Mesothelial cell of epicardium (in vitro differentiated cells): ENCODE measurements at places on chromosomes 5 and 9.

DNA sequence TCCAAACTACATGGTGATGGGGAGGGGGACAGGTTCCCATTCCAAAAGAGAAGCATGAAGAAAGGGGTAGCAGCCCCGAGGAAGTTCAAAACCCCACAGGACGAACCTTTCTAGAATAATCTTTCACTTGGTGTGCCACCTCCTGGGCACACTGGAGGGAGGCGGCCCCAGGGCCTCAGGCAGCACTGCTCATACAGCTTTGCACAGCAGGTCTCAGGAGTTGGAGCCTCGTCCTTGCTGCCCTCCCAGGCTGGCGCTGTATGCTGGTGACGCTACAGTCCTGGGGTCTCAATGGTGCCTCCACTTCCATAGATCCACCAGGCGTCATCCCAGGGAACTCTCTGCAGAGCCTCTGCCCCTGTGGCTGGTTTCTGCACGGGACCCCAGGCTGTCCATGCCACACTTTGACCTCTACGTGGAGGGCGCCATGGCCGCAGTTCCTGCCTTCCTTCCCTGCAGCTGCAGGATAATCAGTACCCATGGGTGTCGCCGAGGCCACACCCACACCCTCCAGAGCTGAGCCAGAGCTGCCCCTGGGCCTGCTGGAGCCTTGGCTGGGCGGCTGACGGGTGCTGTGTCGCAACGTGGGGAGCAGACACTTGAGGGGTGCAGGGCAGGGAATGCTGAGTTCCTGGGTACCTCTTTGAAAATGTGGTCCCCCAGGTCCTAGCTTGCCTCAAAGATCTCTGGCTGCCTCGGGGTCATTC is 95.3 kb downstream of the COL5A1 start:
- DNase-seq: no peak

DNA sequence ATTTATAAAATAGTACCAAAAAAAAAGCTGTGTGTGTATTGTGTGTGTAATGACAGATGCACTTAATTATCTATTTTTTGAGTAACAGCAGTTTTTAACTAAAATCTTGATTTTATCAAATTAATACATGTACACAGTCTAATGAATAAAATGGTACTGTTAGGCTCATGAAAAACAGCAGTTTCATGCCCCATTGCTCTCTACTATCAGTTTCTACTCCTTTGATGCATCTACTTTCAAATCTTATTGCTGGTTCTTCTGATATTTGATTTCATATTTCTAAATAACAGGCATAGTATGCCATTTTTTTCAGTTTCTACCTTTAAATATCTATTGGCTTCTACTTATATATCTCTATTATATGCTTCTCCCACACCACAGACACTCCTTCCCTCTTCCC is 117.4 kb downstream of the CCDC171 start:
- no peak for DNase-seq

GRCh38 chr5:123164054-123164453 is 75.0 kb downstream of the PRDM6 start:
- no peak for DNase-seq

- no peak for DNase-seq
These were observed 180.6 kb downstream of the HSPA4 start for GRCh38 chr5:133232435-133232834.

- DNase-seq: no peak
These were observed 498.2 kb downstream of the CDH12 start for GRCh38 chr5:22354956-22355355.

- no peak for DNase-seq
These were observed 508.1 kb upstream of the BRINP1 start for GRCh38 chr9:119877306-119877705.

DNA sequence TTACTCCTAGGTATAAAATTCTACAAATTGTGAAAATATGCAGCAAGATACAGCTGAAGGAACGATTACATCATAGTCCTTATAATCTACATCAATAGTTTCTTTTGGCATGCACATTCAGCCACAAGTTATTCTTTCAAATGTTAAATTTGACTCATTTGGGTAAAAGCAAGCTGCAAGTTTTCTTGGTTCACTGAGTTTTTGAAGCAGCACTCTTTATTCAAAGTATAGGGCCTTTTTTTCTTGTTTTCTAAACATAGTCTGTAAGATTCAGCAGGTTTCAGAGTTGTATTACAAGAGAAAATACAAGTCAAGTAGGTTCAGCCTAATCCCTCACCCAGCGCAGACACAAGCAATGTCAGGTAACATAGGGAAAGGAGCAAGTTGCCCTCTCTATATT is 981.5 kb downstream of the PTPRD start:
- DNase-seq: no peak

GRCh38 chr5:128216860-128217531 is 133.4 kb downstream of the SLC12A2 start:
- DNase-seq: no peak

- DNase-seq: no peak
These were observed 58.2 kb upstream of the PRR16 start for GRCh38 chr5:120405923-120406322.

DNA sequence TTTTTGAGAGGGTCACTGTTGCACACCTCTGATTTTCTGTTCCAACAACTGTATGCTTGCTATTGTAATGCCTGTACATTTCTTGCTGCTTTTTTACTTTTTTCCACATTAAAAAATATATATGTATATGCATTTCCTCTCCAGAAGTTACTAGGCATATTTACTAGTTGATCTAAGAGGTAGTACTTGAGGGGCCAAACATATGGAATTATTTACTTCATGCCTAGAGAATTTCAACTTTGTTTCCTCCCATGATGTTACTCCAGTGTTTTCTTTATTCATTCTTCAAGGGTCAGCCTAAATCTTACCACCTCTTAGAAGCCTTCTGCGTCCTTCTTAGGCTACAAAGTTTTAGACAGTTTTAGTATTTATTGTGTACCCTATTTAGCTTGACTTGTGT is 122.7 kb downstream of the NMUR2 start:
- DNase-seq: no peak

DNA sequence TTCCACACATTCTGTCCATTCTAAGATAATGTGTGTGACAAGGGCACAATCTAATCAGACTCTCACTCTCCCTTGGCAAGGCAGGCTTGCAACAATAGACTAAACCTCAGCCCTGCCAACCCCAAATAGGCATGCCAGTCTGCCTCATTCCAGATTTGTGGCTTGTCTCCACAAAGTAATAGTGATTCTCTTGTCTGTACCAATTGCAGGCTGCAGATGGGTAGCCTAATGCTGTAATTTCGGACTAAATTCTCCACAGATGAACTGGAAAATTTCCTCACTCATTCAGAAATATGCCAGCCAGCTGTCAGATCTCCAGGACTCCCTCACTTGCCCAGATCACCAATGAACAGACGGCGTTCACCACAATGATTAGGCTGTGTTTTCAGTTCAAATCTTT is 413.6 kb downstream of the ELAVL2 start:
- no peak for DNase-seq

GRCh38 chr5:167723254-167723871 is 568.1 kb upstream of the WWC1 start:
- DNase-seq: peak; percentile 29

- no peak for DNase-seq
These were observed 29.1 kb downstream of the JADE2 start for GRCh38 chr5:134554319-134555222.

GRCh38 chr9:99264070-99264680 is 42.1 kb downstream of the SEC61B start:
- DNase-seq: no peak

- no peak for DNase-seq
These were observed 170.4 kb upstream of the CDH6 start for GRCh38 chr5:31023105-31023504.

- DNase-seq: no peak
These were observed 8.7 kb upstream of the ARL14EPL start for GRCh38 chr5:116023619-116024018.

DNA sequence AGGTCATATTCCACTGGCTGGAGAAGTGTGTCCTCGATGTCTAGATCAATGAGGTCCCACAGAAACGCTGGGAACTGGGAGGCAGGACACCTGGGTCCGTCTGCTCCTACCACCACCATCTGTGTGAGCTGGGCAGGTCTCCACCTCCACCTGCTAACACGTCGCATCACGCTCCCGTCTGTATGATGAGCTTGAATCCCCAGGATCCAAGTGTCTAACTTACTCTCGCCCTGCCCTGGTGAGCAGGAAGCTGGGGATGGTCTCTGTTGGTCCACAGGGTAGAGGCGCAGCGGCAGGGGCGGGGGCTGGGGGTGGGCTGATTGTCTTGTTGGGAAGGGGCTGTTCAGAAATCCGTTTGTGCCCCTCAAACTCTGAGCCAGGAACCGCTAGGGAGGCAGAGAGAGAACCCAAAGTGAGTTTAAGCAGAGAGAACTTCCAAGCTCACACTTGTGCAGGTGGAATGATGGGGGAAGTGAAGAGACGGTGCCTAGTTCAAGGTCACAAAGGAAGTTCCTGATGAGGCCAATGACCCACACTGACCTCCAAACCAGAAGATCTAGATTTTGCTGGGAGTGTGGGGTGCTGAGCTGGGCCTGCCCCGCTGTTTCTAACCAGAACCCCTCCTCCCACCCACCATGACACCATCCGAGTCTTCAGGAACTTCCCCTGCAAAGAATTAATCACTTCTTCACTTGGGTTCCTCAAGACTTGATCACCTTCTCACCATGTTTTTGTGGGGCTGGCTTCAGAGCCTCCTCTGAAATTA is 21.1 kb downstream of the ORM2 start:
- no peak for DNase-seq

DNA sequence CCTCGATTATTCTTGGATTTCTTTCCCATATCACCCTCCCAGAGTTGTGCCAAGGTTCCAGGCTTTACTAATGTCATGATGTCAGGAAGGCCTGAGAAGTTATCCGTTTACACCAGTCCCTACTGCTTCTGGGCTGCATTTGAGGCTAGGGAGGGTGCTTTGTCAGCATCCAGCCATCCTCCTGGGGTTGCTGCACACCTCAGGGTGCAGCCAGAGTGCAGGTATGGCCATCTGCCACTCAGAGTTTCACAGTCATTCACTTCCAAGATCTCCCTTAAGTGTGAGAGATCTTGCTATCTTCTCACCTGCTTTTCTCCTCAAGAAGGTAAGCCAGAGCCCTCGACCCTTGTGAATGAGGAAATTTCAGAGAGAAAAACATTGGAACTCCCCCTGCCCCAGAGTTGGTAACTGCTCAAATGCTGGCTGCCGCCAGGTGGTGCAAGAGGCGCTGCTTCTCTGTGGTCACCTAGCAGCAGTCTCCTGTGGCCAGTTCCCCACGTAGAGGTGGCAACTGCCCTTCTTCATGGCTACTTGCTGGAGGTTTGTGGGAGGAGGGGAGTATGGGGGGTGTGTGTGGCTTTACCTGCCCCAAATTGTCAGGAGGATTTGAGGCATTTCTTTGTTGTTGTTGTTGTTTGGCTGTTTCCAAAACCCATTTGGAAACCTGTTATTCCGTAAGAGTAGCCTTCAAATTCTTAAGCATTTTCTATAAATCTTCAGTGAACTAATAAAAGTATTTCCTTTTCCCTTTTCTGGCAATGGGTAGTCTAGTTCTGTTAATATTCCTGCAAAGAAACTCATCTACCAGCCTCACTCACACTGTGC is 259.6 kb upstream of the DMRT1 start:
- no peak for DNase-seq

GRCh38 chr9:109730228-109730627 is 49.8 kb upstream of the PALM2AKAP2 start:
- DNase-seq: no peak

DNA sequence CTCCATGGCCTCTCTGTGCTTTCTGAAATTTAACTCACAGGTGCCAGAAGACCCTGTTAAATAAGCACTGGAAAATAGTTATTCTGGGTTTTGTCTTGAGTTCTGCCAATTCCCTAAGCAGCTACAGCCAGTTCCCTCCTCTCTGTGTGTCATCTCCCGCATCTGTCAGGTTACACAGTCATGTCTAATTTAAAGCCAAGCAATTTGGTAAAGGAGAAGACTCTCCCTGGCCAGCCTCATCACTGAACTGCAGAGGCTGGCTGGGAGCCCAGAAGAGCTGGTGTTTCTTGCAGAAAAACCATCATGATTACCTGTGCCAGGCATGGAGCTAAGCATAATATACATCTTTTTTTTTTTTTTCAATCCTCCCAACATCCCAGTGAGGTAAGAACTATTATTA is 141.3 kb upstream of the ZNF366 start:
- DNase-seq: no peak

- no peak for DNase-seq
These were observed 28.9 kb downstream of the STXBP1 start for GRCh38 chr9:127640908-127641545.

DNA sequence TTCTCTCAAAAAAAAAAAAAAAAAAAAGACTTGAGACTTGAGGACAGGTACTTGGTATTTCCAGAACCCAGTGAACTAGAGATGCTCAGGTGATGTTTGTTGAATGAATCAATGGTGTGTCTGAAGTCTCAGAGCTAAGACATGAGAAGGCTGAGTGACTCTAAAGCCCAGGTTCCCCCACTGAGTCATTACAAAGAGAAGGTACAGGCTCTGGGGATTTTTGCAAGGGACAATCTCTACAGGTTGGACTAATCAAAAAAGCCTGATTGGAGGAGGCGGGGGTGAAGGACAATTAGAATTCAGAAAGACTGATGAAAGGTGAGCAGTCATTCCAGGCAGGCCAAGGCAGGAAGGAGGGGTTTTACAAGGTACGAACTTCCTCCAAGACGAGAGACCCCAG is 8.2 kb upstream of the FABP6 start:
- DNase-seq: no peak

- DNase-seq: no peak
These were observed 94.0 kb downstream of the RCL1 start for GRCh38 chr9:4886698-4887097.

GRCh38 chr5:134817006-134817405 is 28.8 kb upstream of the C5orf24 start:
- no peak for DNase-seq

GRCh38 chr9:122883125-122883524 is 22.0 kb downstream of the RC3H2 start:
- DNase-seq: no peak

GRCh38 chr5:178644826-178645545 is 18.1 kb upstream of the CLK4 start:
- DNase-seq: no peak

DNA sequence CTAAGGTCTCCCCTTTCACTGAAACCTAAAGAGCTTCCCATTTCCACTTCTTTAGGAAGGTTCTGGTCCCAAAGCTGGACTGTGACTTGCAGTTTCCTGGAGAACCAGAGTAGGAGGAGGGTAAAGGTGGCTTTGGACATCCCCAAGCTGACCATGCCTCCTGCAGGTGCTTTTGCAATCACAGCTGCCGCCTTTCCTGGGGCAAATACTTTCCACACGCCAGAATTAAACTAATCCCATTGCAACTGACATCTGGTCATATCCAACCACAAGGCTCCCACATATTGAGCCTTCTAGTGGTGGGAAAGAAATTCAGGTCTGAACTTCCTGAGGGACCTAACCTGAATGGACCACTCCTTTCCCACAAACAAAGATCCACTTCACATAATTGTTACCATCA is 92.7 kb downstream of the NRG2 start:
- no peak for DNase-seq

DNA sequence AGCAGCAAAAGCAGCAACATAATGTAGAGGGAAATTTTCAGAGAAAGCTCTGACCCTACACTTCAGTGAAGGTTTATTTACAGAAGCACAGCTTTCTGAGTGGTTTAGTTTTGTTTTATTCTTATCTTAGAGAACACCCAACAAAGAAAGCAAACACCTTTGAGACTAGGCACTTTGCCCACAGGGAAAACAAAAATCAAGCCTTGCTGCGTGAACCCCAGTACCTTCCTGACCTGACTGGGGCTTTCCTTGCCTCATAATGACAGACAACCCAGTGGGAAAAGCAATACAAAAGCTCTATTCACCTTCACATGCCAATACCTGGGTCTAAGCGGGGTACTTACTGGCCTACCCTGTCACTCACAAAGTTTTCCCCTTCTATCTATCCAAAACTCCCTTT is 189.8 kb downstream of the HINT1 start:
- no peak for DNase-seq

- DNase-seq: no peak
These were observed 130.8 kb downstream of the C9orf152 start for GRCh38 chr9:110076894-110077725.
